Body of pancreas (tissue), 4 donors: ENCODE measurements at places on chromosomes 5 and 9.

DNA sequence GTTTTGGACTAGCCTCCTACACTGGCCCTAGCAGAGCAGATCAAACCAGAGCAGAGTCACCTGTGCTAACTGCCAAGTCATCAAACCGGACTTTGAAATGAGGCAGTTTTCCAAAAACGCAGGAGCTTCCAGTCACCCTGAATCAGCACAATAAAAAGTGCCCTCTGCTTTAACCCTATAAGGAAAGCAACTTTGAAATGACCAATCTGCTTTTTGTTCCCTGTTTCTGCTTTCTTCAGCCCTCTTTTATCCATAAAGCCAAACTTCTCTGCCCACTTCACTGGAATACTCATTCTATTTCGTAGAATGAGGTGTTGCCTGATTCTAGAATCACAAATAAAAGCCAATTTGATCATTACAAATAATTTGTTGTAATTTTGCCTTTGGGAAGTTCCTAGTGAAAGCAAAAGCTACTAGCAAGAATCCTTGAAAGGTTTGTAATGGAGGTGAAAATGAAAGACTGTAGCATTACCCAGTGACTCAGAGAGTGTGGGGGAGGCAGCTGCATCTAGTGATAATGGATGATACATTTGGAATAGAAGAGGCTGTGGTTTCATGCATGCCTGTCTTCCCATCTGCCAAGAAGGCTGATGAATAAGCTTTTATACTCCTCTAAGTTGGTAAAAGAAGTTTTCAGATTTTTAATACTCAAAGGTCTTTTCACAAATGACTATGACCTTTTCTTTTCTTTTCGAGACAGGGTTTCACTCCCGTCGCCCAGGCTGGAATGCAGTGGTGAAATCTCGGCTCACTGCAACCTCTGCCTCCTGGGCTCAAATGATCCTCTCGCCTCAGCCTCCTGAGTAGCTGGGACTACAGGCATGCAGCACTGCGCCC, 14.9 kb downstream of the SPAAR start:
- no peak for DNase-seq
- H3K27me3 ChIP-seq = no peaks in the 10 kb centered on the region
- H3K36me3 ChIP-seq = no peaks in the 10 kb centered on the region
- no peak overlapping the region for H3K4me3 ChIP-seq
- H3K4me1 ChIP-seq = peaks cover 8% of the 10 kb centered on the region

DNA sequence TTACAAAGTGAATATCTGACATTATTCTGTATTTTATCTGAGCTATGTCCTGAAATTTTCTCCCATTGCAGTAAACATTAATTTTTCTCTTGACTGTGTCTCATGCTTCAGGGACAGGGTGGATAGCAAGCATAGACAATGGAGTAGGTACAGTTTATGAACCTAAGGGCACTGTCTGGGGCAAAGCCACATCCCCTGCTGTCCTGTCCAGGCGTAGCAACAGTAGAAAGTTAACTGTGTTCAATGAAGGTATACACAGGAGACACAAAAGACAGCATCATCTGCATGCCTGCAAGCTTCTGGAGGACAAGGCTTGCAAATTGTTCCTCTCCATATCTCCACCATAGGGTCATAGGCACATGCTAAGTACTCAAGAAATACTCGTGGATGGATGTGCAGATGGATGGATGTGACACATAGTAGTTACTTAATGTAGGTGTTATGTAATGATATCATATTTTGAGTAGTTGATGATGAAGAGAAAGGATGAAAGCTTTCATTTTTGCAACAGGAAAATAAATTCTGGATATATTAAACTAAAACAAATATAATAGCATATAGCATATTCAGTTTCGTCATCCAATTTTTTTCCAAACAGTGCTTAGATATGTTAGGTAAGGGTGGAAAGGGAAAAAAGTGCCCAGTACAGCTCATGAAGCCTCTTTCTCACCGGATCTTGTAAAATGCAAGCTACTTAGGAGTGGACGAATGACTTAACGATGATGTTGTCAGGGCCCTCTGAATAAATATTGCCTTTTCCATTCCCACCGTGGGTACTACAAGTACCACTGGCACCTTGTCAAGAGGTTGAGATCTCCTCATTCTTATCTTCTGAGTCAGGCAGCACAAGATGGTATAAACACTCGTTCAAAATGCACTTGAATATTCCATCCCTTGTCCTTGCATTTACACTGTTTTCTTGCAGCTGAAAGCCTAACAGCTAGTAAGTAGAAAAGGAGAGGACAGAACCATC, 19.9 kb upstream of the ZSWIM6 start:
- H3K36me3 ChIP-seq = no peaks in the 10 kb centered on the region
- DNase-seq = no peak
- H3K4me1 ChIP-seq = no peaks in the 10 kb centered on the region
- H3K4me3 ChIP-seq = no peak overlapping the region
- no peaks in the 10 kb centered on the region for H3K27me3 ChIP-seq
- no peak overlapping the region for H3K27ac ChIP-seq

GRCh38 chr5:107636555-107636954, 34.2 kb downstream of the EFNA5 start:
- H3K27ac ChIP-seq = no peak overlapping the region
- H3K4me3 ChIP-seq = no peak overlapping the region
- no peaks in the 10 kb centered on the region for H3K27me3 ChIP-seq
- no peak for DNase-seq
- no peaks in the 10 kb centered on the region for H3K4me1 ChIP-seq

DNA sequence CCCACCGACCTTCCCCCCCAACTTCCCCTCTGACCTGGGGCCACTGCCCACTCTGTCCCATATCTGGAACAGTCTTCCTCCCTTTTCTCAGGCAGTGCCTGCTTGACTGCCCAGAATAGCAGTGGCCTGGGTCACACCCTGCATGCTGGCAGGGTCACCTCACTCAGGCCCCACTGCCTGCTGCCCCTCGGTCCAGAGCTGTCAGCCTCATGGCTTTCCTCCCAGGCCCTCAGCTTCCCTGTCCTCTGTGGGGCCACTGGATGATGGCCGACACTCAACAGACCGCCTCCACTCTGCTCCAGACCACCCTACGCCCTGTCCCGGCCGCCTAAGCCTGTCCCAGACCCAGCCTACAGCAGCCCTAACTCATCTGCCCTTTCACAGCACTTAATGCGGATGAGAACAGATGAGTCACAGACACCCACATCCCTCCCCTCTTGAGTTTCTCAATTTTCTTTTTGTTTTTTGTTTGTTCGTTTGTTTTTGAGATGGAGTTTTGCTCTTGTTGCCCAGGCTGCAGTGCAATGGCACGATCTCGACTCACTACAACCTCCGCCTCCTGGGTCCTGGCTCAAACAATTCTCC, 5.9 kb downstream of the PNPLA7 start:
- H3K27me3 ChIP-seq = no peaks in the 10 kb centered on the region
- H3K27ac ChIP-seq = no peak overlapping the region
- no peaks in the 10 kb centered on the region for H3K36me3 ChIP-seq
- peaks cover 18% of the 10 kb centered on the region for H3K4me1 ChIP-seq
- DNase-seq = no peak

- H3K27me3 ChIP-seq = no peaks in the 10 kb centered on the region
- H3K27ac ChIP-seq = no peak overlapping the region
- H3K36me3 ChIP-seq = no peaks in the 10 kb centered on the region
- no peaks in the 10 kb centered on the region for H3K4me1 ChIP-seq
- DNase-seq = no peak
Measured at GRCh38 chr5:150333400-150333799, 24.1 kb upstream of the TCOF1 start.

- H3K4me1 ChIP-seq = peaks cover 48% of the 10 kb centered on the region
- H3K4me3 ChIP-seq = no peak overlapping the region
- DNase-seq = no peak
Measured at GRCh38 chr9:69389437-69389995, 64.5 kb downstream of the ENTREP1 start.

DNA sequence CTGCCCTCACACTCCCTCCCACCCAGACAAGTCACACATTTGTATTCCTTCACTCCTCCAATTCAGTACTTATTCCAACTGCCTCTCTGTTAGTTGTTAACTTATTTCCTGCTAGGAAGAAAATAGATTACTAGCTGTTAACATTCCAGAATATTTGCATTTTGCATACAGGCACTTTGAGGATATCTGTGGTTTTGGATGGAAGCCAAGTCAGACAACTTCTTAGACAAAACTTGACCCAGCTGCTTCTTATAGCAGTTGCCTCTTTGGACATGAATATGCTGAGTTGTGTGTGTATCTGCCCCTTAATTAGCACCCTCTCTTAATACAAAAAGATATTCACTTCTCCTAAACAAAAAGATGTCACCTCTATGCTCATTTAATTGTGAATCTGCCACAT, 1280.6 kb upstream of the ACO1 start:
- no peaks in the 10 kb centered on the region for H3K27me3 ChIP-seq
- no peaks in the 10 kb centered on the region for H3K36me3 ChIP-seq
- no peaks in the 10 kb centered on the region for H3K4me1 ChIP-seq
- H3K4me3 ChIP-seq = no peak overlapping the region

DNA sequence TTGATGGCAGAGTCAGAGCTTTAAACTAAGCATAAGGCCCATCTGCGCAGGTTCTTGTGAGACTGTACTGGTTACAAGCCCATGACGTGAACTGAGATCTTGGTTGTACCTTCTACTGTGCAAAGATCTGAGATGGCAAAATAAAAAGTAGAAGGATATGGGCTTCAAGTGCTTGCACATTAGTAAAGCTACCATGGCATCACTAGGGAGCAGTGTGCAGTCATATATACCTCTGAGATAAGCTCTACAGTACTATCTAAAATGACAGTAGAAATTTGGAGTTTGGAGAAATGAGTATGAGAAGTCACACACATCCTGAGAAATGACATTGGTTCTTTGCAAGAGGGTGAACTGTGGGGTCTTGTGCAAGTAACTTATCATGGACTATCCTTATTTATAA, 408.2 kb upstream of the PRR16 start:
- DNase-seq = no peak
- H3K4me3 ChIP-seq = no peak overlapping the region
- peaks cover 9% of the 10 kb centered on the region for H3K4me1 ChIP-seq
- H3K27ac ChIP-seq = no peak overlapping the region
- H3K36me3 ChIP-seq = no peaks in the 10 kb centered on the region

DNA sequence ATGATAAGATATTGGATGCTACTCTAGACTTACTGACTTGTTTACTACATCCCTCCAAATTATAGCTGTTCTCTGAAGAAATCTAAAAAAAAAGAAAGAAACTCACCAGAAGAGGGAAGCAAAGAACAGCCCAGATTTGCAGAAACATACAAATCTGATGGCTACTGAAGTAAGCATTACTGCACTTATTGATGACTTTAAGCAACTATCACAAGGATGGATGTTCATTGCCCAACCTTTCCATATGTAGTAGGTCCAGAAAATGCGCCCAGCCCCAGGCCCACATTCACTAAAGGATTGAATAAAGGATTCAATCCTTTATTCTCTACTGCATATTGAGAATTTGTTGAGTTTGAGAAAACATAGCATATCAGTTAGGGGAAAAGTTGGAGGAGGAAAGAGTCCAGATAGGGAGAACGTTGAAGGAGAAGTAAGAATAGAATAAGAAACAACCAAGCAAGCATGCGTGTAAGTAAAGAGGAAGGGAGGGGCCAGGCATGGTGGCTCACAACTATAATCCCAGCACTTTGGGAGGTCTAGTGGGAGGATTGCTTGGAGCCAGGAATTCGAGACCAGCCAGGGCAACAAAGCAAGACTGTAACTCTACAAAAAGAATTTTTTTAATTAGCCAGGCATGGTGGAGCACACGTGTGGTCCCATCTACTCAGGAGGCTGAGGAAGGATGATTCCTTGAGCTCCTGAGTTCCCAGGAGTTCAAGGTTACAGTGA, 33.8 kb upstream of the DTWD2 start:
- no peaks in the 10 kb centered on the region for H3K27me3 ChIP-seq
- H3K4me1 ChIP-seq = no peaks in the 10 kb centered on the region
- no peak for DNase-seq
- no peaks in the 10 kb centered on the region for H3K36me3 ChIP-seq

DNA sequence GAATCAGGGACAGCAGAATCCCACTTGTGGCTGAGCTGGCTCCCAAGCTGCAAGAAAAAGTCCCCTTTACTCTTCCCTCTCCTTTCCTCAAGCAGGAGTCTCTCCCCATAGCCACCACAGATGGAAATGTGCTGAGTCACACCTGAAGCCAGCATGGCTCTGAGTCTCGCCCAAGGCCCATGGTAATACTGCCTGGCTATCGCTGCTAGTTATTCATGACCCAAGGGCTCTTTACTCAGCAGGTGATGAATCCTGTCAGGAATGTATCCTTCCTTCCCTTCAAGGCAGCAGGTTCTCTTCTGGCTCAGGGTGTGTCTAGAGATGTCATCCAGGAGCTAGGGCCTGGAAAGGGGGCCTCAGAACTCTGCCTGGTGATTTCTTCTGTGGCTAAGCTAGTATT, 403.3 kb upstream of the PTPRD start:
- DNase-seq = no peak
- no peaks in the 10 kb centered on the region for H3K36me3 ChIP-seq
- no peaks in the 10 kb centered on the region for H3K27me3 ChIP-seq
- no peaks in the 10 kb centered on the region for H3K4me1 ChIP-seq

DNA sequence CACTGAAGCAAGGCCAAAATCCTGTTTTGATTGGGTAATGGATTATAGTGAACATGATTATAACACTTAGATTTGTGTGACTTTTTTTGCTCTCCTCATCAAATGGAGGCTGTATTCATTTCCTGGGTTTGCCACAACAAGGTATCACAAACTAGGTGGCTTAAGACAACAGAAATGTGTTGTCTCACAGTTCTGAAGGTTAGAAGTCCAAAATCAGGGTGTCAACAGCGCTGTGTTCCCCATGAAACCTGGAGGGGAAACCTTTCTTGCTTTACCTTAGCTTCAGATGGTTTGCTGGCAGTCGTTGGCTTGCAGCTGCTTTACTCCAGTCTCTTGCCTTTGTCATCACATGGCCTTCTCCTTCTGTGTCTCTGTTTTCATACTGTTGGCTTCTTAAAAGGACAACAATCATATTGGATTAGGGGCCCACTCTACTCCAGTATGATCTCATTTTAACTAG, 32.4 kb downstream of the CDC42SE2 start:
- H3K4me3 ChIP-seq = no peak overlapping the region
- H3K27me3 ChIP-seq = no peaks in the 10 kb centered on the region
- no peaks in the 10 kb centered on the region for H3K4me1 ChIP-seq
- H3K36me3 ChIP-seq = no peaks in the 10 kb centered on the region
- no peak overlapping the region for H3K27ac ChIP-seq

GRCh38 chr9:134690946-134691694, 49.5 kb downstream of the COL5A1 start:
- DNase-seq = no peak
- no peak overlapping the region for H3K27ac ChIP-seq
- no peak overlapping the region for H3K4me3 ChIP-seq
- H3K4me1 ChIP-seq = no peaks in the 10 kb centered on the region

- no peak for DNase-seq
- H3K4me1 ChIP-seq = peaks cover under 1% of the 10 kb centered on the region
- no peak overlapping the region for H3K4me3 ChIP-seq
- no peaks in the 10 kb centered on the region for H3K36me3 ChIP-seq
- no peak overlapping the region for H3K27ac ChIP-seq
- no peaks in the 10 kb centered on the region for H3K27me3 ChIP-seq
Measured at GRCh38 chr5:120146787-120147186, 317.3 kb upstream of the PRR16 start.

DNA sequence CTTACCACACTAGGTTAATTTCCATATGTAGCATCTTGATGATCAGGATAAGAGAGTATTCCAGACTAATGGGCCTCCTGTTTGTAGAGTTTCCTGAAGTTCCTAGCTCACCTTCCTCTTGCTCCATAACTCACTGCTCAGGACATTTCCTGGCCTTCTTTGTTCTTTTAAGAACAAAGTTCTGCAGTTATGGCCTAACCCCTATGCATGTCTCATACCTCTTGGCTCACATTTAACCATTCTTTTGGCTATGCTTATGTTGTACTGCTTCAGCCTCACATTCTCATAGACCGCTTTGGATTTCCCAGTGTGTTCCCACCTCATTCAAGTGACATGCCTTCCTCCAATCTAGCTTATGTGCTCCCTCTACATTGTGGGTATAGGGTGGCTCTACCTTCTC, 40.5 kb upstream of the HMGCS1 start:
- no peaks in the 10 kb centered on the region for H3K36me3 ChIP-seq
- H3K4me3 ChIP-seq = no peak overlapping the region
- H3K27ac ChIP-seq = no peak overlapping the region
